ENCODE measurements at places on chromosomes 3 and 15.

GRCh38 chr3:197186887-197187588 lies 111.4 kb downstream of the DLG1 start:
- DNase-seq = peak; percentile 21

DNA sequence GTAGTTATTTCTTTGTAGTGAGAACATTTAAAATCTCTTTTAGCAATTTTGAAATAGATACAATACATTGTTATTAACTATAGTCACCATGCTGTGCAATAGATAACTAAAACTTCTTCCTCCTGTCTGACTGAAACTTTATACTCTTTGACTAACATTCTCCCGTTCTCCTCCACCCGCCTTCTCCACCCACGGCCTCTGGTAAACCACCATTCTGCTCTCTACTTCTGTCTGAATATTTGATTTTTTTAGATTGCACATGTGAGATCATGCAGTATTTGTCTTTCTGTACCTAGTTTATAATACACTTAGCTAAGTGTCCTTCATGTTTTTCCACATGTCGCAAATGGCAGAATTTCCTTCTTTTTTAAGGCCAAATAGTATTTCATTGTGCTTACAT lies 72.8 kb upstream of the RBM5 start:
- DNase-seq = no peak

DNA sequence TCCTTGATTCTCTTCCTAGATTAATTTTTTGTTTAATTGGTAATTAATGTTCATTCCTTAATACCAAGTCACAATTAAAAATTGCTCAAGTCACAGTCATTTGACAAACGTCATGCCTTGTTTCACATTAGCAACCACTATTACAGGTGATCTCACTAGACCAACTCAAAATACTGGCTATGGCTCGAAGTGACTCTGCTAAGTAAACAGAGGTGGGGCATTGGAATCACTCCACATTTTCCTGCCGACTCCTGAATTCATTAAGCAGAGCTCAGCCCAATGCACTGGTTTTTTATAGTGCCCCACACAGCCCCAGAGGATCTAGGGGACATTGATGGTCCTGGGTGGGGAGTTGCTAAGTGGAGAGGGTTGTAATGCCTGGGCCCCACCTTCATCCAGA lies 201.2 kb upstream of the NSMCE3 start:
- no peak for DNase-seq

GRCh38 chr3:156383441-156384025 lies 171.4 kb downstream of the SSR3 start:
- no peak for DNase-seq

GRCh38 chr3:119751423-119751822 lies 30.5 kb upstream of the NR1I2 start:
- no peak for DNase-seq

DNA sequence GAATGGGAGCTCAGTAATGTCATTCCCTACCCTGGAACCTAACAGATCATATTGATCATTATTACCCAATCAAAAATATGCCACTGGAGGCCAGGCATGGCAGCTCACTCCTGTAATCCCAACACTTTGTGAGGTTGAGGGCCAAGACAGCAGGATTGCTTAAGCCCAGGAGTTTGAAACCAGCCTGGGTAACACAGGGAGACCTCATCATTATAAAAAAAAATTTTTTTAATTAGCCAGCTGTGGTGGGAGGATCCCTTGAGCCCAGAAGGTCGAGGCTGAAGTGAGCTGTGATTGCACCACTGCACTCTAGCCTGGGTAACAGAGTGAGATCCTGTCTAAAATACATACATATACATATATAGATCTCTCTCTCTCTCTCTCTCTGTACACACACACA lies 10.2 kb downstream of the IGDCC4 start:
- no peak for DNase-seq

- no peak for DNase-seq
These were observed 87.6 kb downstream of the FOXP1 start for GRCh38 chr3:71495708-71496472.

- DNase-seq = no peak
These were observed 110.8 kb downstream of the BBX start for GRCh38 chr3:107633327-107634098.

DNA sequence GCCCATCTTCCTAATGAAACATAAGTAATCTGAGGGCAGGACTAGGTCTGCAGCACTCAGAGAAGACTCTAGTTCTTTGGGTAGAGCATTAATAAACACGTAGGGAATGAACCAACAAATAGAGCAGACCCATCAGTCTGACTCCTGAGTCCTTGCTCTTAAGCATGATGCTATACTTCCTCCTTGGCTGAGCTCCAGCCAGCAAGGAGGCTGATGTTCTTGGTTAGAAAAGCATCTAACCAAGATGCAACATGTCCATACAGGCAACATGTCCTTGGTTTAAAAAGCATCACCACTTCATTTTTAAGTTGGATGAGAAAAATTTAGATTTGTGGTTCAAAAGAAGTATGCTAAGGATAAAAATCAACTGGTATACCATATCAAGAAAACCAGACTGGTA lies 8.5 kb upstream of the MYH15 start:
- no peak for DNase-seq

- DNase-seq = peak; percentile 85
These were observed 17.7 kb downstream of the PTH1R start for GRCh38 chr3:46895204-46895660.

GRCh38 chr3:88678747-88679146 lies 428.7 kb upstream of the EPHA3 start:
- DNase-seq = no peak

- DNase-seq = no peak
These were observed 631.6 kb upstream of the KCNMB2 start for GRCh38 chr3:177904621-177905020.

GRCh38 chr3:66592016-66592761 lies 91.4 kb upstream of the LRIG1 start:
- no peak for DNase-seq

DNA sequence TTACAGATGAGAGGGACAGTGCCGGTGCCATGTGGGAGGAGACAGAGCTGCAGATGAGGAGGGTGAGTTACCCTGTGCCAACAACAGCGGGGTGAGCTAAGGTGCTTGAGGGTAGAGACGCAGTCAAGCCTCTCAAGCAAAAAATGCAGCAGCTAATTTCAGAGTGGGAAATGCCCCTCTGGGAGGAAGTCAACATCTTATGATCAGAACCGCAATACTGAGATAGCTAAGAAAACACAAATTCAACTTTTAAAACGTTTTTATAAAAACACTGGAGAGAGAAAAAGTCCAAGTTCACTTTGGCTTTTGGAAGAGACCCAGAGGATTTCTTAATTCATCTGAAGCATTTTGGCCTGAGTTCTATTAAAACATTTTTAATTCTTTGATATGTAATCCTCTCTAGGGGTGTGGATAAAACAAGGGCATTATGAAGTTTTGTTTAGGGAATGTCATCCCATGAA lies 319.2 kb downstream of the SLC9A9 start:
- DNase-seq = no peak

DNA sequence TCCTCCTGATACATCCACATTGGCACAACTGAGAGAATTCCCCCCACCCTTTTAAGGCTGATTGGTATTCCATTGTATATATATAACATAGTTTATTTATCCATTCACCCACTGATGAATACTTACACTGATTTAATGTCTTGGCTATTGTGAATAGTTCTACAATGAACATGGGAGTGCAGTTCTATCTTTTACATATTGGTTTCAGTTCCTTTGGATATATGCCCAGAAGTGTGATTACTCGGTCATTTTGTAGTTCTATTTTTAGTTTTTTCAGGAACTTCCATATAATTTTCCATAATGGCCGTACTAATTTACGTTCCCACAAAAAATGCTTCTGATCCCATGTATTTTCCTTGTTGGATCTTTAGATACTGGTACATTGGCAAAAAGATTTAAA lies 135.3 kb downstream of the FMN1 start:
- DNase-seq = no peak

GRCh38 chr15:60350108-60350507 lies 47.7 kb downstream of the ANXA2 start:
- no peak for DNase-seq

GRCh38 chr3:54426381-54426780 lies 304.0 kb downstream of the CACNA2D3 start:
- no peak for DNase-seq

GRCh38 chr3:24191801-24192403 lies 246.8 kb downstream of the NR1D2 start:
- no peak for DNase-seq

DNA sequence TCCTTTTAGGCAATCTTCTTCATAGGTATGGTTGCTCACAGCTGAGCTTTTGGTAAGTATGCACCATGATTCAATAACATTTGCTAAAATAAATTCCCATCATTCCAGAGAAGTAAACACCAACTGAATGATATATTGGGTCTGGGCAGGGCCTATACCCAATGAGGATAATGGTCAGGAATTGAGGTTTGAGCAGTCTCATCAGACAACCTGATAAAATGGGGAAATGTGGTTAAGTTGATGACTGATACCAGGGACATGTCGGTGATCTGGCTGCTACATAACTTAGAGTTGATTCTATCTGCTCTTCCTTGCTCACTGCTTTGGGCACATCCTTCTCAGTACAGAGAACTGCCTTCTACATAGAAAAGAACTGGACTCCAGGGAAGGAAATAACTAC lies 92.9 kb downstream of the GPR156 start:
- DNase-seq = no peak

DNA sequence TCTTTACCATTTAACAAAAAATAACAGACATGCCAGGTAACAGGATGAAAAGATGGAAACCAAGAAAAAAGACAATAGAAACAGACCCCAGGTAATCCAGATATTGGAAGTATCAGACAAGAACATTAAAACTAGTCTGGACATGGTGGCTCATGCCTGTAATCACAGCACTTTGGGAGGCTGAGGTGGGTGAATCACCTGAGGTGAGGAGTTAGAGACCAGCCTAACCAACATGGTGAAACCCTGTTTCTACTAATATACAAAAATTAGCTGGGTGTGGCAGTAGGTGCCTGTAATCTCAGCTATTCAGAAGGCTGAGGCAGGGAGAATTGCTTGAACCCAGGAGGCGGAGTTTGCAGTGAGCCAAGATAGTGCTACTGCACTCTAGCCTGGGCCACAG lies 40.6 kb downstream of the ACAD9 start:
- DNase-seq = no peak

DNA sequence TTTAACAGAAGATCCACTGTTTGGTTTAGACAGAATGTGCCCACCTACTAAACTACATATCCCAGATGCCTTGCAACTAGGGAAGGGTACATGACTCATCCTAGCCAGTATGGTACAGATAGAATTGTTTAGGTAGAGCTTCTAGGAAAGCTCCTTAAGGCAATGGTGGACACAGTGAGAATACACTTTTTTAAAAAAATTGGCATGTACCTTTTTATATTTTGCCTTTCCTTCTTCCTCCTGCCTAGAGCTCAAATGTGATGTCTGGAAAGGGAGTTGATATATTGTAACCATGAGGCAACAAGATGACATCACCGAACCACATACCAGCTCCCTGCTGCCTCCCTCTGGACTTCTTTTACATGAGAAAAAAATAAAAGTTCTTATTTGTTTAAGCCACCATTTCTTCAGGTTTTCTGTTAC lies 14.4 kb upstream of the C3orf80 start:
- no peak for DNase-seq

DNA sequence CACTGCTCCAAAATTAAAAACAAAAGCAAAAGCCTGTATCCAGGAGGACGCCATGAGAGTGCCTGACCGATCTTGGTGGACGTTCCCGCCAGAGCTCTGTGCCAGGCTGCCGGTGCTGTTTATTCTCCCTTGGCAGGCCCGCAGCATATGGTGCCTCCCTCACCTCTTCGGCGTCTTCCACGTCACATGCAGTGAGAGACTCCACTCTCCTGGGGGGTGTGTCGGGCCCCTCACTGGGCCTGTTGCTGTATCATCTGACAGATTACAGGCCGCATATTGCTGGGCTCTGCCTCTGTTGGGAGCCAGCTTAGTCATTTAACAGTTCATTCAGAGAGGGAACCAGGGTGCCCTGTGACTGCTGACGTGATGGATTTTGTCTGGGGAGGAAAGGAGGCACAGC lies 86.4 kb upstream of the ARRDC4 start:
- DNase-seq = peak; percentile 9

DNA sequence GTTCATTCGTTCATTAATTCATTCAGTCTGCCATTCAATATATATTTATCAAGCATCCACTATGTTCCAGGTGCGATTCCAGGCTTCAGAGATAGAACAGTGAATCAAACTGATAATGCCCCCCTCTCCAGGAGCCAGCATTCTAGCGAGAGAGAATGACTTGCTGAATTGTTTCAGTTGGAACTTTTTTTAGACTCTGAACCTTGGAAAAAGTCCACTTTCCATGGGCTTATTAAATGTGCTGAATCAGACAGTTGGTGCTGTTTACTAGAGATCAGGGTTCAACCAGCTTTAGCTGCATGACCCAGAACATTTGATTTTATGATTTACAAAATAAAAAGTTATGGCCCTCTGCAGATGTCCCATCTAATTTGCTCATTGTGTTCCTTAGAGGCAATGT lies 213.2 kb downstream of the THSD4 start:
- no peak for DNase-seq

- no peak for DNase-seq
These were observed 323.4 kb downstream of the CHST2 start for GRCh38 chr3:143442814-143443447.

- DNase-seq = no peak
These were observed 15.6 kb upstream of the SH3GL3 start for GRCh38 chr15:83431521-83431920.

DNA sequence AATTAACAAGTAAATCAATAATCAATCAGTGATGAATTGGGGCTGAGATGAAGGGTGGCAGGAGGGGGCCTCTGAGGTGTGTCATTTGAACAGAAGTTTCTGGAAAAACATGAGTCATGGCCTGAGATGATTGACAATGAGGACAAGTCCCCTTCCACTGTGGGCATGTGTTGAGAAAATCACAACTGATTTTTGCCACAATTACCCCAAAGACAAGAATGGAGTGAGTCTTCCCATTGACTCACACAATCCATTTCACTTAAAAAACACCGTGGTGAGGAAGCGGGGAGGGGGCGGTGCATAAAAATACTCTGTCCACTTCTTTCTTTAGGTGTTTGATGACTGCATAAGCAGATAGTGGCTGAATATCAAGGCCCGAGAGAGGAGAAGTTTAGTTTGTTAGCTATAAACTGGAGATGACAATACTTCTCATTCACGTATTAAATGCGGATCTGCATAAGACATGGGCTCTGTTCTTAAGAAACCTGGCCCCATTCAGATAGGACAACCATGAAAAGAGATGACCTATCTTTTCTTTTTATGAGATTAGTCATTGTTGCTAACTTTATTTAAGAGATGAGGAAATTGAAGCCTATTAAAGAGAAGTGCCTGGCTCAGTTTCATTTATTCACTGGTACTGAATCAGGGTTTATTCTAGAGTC lies 34.7 kb downstream of the SHC4 start:
- no peak for DNase-seq

All from heart right ventricle (tissue), 16 donors.